ENCODE measurements at places on chromosomes 2 and 18.

DNA sequence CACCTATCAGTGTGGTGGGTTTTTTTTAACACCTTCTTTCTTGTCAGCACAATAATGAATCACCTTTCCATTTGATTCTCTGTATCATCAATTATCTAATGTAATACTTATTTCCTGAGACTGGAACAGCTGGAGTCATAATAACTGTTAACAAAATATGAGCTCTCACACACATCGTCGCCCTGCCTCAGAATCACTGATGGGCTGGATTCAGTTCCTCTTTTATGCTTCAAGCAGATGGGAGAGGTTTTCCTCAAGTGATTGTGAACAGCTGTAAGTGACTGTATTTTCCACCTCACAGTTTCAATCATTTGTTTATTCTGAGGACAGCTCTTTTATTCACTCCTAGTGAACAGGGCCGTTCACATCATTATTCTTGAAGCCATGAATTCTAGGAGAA, 330.2 kb downstream of the DSC3 start:
- DNase-seq = peak; percentile 16

- DNase-seq = no peak
These were observed 38.2 kb downstream of the CELF4 start for GRCh38 chr18:37527395-37527794.

DNA sequence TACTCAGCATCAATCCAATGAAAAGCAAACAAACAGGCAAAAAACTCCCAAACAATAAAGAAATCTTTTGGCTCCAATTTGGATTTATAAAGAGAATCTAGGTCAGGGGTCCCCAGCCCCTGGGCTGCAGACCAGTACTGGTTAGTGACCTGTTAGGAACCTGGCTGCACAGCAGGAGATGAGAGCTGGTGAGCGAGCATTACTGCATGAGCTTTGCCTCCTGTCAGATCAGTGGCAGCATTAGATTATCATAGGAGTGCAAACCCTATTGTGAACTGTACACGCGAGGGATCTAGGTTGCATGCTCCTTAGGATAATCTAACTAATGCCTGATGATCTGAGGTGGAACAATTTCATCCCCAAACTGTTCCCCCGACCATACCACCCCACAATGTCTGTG, 102.2 kb downstream of the KIAA1328 start:
- no peak for DNase-seq

- DNase-seq = no peak
These were observed 203.7 kb upstream of the ZNF804A start for GRCh38 chr2:184394642-184395041.

GRCh38 chr18:76571689-76572088, 76.6 kb upstream of the ZNF516 start:
- no peak for DNase-seq
